Uterus (tissue), 4 donors: ENCODE measurements at places on chromosomes 4 and X. TPM values are rescaled to one million over a fixed set of nuclear protein-coding genes. Genes with fewer than 3 reads are reported as not detected.
A peak's percentile ranks its signal among the peaks of the same experiment; 100 is the strongest.

- DNase-seq = peak; percentile 68
Measured at GRCh38 chr4:52659722-52660261, 691 bp upstream of the USP46 start.

DNA sequence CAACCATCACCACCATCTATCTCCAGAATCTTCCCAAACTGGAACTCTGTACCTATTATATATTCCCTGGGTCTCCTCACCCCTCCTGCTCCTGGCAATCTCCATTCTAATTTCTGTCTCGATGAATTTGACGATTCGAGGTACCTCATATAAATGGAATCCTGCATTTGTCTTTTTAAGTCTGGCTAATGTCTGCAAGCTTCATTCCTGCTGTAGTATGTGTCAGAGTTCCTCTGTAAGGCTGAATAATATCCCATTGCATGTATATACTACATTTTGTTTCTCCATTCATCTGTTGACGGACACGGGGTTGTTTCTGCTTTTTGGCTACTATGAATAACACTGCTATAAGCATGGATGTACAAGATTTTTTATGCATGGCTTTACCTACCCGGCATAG lies 19.5 kb downstream of the PRKG2 start:
- DNase-seq = no peak

- peak; percentile 26 for DNase-seq
Measured at GRCh38 chrX:13898083-13898482, 81.2 kb upstream of the GPM6B start.

- DNase-seq = no peak
Measured at GRCh38 chr4:14749910-14750309, 252.4 kb upstream of the CPEB2 start.

GRCh38 chr4:147723326-147723725 lies 8.6 kb upstream of the ARHGAP10 start:
- peak; percentile 74 for DNase-seq

- DNase-seq = no peak
Measured at GRCh38 chr4:94457692-94458106, 6.0 kb downstream of the PDLIM5 start.

Gene ARHGAP36
- not detected for total RNA-seq
